ENCODE measurements at places on chromosomes 12 and 14.

GRCh38 chr12:3263282-3263681 is 186.1 kb downstream of the TSPAN9 start:
- no peak for DNase-seq

- no peak for DNase-seq
Measured at GRCh38 chr12:121464331-121464730, 64.4 kb downstream of the RNF34 start.

DNA sequence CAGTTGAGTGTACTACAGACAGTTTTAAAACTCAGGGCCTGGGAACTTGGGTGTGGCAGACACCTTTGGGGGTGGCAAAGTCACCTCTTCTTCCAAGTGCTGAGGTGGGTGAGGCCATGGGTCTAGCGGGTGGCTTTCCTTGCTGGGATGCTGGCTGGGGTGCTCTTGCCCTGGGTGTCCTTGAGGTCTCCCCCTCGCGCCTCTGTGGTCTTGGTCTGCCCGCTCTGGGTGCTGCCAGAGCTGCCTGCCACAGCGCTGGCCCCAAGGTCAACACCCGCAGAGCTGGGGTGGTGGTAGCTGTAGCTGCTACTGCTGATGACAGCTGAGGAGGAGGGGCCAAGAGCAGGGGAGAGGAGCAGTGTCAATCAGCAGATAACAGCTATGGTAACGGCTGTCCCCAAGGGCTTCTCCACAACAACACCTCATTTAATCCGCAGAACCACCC is 6.8 kb downstream of the KRT74 start:
- no peak for DNase-seq

DNA sequence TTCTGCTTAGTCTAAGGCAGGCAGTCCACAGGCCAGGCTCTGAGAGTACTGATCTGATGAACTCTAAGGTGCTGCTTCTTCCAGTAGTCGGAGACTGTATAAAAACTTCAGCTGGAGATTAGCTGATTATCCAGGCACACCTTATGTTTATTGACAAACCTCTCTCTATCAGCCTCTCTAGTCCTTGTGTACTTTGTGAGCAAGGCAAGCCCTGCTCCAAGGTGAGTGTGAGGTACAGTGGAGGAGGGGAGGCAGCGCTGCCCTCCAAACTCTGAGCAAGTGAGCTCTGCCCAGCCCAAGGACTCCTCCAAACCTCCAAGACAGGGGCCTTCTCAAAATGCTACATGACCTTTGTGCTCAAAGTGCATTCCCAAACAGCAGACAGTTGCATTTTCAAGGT is 95.9 kb upstream of the CDKN3 start:
- DNase-seq: no peak

DNA sequence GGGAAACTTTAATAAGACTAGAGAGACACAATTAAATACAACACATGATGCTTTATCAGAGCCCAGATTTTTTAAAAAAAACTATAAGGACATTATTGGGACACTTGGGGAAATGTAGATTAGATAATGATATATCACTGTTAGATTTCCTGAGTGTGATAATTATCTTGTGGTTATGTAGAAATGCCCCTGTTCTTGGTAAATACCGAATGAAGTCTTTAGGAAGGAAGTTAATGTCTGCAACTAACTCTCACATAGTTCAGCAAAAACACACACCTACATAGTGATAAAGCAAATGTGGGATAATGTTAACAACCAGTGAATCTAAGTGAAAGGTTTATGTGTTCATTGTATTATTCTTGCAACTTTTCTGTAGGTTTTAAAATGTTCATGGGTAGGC is 14.6 kb upstream of the CACNB3 start:
- DNase-seq: no peak

GRCh38 chr12:89247541-89247942 is 104.8 kb downstream of the DUSP6 start:
- DNase-seq: no peak

GRCh38 chr12:71431991-71432390 is 7.6 kb upstream of the LGR5 start:
- DNase-seq: no peak

DNA sequence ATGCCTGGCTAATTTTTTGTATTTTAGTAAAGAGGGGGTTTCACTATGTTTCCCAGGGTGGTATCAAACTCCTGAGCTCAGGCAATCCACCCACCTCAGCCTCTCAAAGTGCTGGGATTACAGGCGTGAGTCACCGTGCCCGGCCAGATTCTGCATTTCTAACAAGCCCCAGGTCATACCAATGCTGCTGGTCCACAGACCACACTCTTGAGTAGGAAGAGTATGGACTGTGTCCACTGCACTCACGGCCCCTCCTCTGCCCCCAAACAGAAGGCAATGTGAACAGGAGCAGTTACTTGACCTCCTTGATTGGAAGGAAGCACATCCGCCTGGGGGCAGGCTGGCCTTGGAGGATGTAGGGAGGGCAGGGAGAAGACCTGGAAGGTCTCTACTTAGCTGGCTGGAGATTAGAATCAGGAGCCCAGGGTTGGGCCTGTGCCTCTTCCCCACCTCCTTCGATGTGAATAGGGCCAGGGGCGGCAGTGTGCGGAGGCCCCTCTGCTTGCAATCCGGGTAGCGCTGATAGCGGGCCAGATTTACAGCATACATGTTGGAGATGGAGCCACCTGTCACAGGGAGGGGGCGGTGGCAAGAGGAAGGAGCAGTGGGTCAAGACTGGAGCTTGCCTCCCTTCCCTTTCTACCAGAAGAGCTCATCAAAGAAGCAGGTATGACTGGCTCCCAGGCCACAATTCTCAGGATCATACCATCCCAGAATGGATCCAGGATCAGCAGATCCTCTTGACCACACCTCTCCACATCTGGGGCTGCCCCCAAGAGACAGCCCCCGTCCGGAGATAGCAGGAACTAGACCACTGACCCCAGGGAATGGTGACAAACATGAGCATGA is 9.4 kb upstream of the ZNF740 start:
- DNase-seq: no peak

DNA sequence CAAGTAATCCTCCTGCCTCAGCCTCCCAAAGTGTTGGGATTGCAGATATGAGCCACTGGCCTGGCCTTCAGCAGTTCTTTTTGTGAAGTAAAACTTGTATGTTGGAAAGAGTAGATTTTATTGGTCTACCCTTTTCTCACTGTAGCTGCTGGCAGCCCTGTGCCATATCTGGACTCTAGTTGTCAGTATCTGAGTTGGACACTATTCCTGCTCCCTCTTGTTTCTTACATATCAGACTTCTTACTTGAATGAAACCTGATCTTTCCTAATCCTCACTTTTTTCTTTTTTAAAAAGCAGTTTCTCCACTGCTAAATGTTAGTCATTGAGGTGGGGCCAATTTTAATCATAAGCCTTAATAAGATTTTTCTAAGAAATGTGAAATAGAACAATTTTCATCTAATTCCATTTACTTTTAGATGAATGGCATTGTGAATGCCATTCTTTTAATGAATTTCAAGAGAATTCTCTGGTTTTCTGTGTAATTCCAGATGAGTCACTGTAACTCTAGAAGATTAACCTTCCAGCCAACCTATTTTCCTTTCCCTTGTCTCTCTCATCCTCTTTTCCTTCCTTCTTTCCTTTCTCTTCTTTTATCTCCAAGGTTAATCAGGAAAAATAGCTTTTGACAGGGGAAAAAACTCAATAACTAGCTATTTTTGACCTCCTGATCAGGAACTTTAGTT is 88.7 kb downstream of the APAF1 start:
- no peak for DNase-seq

DNA sequence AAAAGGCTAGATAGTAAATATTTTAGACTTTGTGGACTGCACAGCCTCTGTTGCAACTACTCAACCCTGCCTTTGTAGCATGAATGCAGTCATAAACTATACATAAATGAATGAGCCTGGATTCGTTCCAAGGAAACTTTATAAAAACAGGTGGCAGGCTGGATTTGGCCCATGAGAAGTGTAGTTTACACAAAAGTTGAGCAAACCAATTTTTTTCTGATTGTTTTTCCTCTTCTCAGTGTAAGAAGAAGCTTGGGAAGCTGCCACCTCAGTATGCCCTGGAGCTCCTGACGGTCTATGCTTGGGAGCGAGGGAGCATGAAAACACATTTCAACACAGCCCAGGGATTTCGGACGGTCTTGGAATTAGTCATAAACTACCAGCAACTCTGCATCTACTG is 9.5 kb downstream of the OAS1 start:
- DNase-seq: no peak

- no peak for DNase-seq
Measured at GRCh38 chr12:75844985-75845384, 186.6 kb downstream of the PHLDA1 start.

- DNase-seq: no peak
Measured at GRCh38 chr12:111143271-111143670, 222.9 kb upstream of the MYL2 start.

DNA sequence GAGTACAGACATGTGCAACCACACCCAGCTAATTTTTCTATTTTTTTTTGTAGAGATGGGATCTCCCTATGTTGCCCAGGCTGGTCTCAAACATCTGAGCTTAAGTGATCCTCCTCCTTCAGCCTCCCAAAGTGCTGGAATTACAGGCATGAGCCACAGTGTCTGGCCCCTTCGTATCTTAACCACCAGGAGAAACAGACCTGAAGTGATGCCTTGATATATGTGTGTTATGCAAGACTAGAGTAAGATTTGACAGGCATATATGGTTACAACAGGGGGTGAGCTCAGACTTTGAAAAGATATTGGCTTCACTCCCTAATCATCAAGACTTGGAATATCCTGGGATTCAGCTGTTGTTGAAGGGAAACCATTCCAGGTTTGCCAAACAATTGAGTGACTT is 10.7 kb upstream of the GALNT6 start:
- no peak for DNase-seq

- no peak for DNase-seq
Measured at GRCh38 chr12:71683633-71684032, 2.2 kb upstream of the TMEM19 start.

DNA sequence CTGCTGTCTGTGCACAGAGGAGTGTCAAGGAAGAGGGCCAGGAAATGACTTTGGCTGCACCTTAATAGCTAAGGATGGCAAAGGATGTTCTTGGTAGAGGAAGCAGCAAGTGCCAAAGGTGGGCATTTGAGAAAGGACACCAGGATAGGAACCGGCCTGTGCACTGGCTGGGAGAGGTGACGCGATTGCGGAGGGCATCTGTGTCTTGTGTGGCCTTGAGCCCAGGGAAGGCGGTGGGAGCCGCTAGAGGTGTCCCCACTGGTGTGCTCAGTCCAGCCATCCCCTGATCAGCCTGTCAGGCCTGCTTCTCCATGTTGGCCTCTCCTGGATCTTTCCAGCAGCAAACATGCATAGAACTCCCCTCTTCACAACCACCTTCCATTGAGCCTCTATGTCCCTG is 30.2 kb downstream of the PAPLN start:
- DNase-seq: no peak

- DNase-seq: peak; percentile 37
Measured at GRCh38 chr14:91354221-91354916, 63.3 kb downstream of the CCDC88C start.

GRCh38 chr12:121537814-121538698 is 42.8 kb downstream of the KDM2B start:
- DNase-seq: no peak

DNA sequence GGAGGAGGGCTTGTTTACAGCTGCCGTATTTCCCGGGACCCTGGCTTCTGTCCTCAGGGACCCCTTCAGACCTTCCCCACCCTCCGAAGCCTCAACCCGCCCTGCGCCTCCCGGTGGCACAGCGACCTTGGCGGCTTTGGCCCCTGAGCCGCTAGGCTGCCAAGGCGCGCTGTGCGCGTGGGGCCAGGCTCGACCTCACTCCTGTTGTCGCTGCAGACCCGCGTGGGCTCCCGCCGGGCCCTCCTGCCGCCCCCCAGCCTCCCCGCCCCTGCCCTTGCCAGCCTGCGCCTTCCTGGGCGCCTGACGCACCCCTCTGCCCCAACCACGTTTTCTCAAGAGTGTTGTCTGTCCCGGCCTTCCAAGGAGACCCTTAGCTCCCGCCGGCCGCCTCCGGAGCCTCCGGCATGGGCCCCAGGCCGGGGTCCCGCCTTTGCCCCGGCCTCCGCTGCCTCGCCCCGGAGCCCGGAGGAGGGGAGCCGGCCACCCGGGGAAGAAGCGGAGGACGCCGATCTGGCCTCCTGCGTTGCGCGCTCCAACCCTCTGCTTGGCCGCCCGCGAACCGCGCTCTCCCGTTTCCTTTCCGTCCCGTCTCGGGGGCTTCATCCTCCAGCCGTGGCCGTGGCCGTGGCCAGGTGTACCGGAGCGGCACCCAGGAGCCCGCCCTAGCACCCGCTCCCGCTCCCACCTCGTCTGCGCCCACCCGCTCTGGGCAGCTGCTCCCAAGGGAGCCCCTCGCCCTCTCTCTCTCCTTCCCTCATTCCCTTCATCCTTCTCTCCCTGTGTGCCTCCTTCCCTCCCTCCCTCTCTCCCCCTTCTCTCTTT is 19.9 kb downstream of the PPP2R5C start:
- DNase-seq: no peak

DNA sequence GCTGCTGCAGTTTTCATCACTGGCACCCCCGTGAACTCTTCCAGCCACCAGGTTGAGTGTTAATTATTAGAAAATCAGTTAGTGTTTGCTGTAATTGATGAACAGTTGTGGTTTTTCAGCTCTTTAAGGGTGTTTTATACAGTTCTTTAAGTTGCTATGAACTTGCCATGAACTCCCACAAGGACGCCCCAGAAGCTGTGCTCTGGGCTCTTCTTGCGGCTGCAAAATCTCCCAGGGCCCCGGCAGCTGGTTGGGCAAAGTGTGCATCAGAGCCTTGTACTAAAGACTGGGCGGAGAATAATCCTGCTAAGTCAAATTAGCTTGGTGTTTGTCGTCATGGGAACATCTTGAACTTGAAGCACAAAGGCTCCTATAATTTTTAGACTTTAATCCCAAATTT is 82.2 kb downstream of the EML1 start:
- no peak for DNase-seq

DNA sequence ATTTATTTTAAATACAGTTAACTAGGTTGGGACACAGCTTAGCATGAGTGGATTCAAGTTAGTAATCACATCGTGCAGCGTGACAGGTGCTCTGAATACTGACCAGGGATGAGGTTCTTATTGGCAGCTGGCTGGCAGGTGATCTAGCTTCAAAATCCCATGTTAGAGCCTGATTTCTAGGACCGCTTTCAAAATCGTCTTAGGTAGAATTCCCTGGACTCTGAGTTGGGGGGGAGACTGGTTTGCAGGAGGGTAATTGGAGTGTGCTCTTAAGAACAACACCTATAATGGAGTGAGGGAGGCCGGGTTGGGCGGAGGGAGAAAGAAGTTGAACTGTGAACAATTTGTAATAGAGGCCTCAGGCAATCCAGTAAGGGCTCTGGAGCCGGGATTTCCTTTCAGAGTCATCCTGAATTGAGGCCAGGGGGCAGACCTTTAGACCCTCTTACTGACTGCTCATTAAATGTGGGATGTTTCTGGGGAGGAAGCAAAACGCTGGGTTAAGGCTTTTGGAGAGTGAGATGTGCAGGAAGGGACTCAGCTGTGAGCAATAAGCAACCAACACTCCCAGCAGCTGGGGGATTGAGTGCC is 874 bp upstream of the YARS2 start:
- DNase-seq: no peak
